Activated T-helper 1 cell treated with anti-CD3 and anti-CD28 coated beads, Interleukin-12 subunit alpha, Interleukin-12 subunit beta, Interleukin-2, Interleukin-4 antibody, amounts not matched to agents 30 ng/mL and 10 ng/mL and 1 ng/mL, durations not matched to agents 14 hours and 24 hours and 36 hours (primary cell): ENCODE measurements at places on chromosomes 12 and 14.

- H3K27ac ChIP-seq = no peak overlapping the region
- peaks cover 14% of the 10 kb centered on the region for H3K27me3 ChIP-seq
- no peaks in the 10 kb centered on the region for H3K4me1 ChIP-seq
- H3K4me3 ChIP-seq = no peak overlapping the region
- no peak for DNase-seq
- no peaks in the 10 kb centered on the region for H3K36me3 ChIP-seq
These were observed 18.0 kb upstream of the RFX4 start for GRCh38 chr12:106564678-106565329.

DNA sequence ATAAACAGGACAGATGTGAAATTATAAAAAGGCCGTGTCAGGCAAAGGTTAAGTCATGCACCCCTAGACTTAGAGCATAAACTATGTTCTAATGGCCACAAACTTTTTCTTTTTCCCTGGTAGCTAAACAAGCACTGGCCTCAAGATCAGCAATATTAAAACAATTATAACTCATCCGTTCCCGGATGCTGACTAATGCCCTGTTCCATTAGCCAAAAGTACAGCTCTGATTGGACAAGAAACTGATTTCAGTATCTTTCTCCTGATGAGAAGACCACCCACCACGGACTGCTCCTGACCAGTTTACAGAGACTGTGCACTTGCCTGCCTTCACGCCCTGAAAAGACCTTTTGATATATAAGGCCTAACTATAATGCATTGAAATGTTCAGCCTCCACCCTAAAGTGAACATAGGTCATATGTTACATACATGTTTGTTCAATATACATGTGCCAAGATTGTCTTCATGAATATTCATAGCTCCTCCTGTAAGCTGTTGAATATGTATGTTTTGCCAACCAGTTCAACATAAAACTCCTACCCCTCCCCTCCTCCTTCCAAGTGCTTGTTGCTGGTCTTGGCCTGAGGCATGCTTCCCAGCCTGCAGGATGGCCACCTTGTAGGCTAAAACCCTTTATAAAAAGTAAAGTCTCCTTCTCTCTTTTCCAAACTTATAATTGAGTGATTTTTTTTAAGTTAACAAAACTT lies 162.0 kb downstream of the IPO8 start:
- H3K4me3 ChIP-seq = no peak overlapping the region
- H3K36me3 ChIP-seq = no peaks in the 10 kb centered on the region
- DNase-seq = no peak
- no peaks in the 10 kb centered on the region for H3K4me1 ChIP-seq
- no peaks in the 10 kb centered on the region for H3K27me3 ChIP-seq
- no peak overlapping the region for H3K27ac ChIP-seq

- DNase-seq = no peak
- H3K27me3 ChIP-seq = no peaks in the 10 kb centered on the region
- no peaks in the 10 kb centered on the region for H3K36me3 ChIP-seq
- no peak overlapping the region for H3K4me3 ChIP-seq
These were observed 388.5 kb upstream of the MIS18BP1 start for GRCh38 chr14:45641541-45641940.

GRCh38 chr14:57244106-57244505 lies 24.6 kb downstream of the EXOC5 start:
- no peaks in the 10 kb centered on the region for H3K27me3 ChIP-seq
- H3K4me1 ChIP-seq = no peaks in the 10 kb centered on the region
- DNase-seq = no peak
- H3K4me3 ChIP-seq = no peak overlapping the region
- H3K27ac ChIP-seq = no peak overlapping the region
- peaks cover 7% of the 10 kb centered on the region for H3K36me3 ChIP-seq

DNA sequence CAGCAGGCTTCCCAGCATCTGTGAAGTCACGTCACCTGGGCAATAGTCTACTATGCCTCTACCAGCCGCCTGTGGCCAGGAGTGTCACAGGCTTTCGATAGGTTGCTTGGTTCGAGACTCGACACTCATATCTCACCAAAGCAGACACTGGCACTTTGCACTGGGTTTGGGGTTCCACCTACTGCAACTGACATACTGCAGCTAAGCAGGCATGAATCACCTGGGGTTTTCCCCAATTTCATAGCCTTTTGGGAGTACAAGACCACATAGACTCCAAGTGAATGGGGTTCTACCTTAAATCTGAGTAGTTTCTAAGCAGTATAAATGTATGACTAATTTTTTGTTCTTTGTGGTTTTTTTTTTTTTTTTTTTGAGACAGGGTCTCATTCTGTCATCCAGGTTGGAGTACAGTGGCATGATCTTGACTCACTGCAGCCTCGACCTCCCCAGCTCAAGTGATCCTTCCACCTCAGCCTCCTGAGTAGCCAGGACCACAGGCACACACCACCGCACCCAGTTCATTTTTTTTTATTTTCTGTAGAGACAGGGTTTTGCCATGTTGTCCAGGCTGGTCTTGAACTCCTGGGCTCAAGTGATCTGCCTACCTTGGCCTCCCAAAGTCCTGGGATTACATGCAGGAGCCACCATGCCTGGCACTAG lies 32.1 kb downstream of the DMAC2L start:
- DNase-seq = peak; percentile 47
- peaks cover 3% of the 10 kb centered on the region for H3K36me3 ChIP-seq
- H3K27me3 ChIP-seq = peaks cover 18% of the 10 kb centered on the region
- peaks cover 32% of the 10 kb centered on the region for H3K4me1 ChIP-seq
- H3K4me3 ChIP-seq = peak overlapping the region; percentile 30

- H3K4me3 ChIP-seq = no peak overlapping the region
- no peak for DNase-seq
- no peaks in the 10 kb centered on the region for H3K27me3 ChIP-seq
- no peaks in the 10 kb centered on the region for H3K4me1 ChIP-seq
These were observed 47.6 kb downstream of the PRICKLE1 start for GRCh38 chr12:42541965-42542364.

DNA sequence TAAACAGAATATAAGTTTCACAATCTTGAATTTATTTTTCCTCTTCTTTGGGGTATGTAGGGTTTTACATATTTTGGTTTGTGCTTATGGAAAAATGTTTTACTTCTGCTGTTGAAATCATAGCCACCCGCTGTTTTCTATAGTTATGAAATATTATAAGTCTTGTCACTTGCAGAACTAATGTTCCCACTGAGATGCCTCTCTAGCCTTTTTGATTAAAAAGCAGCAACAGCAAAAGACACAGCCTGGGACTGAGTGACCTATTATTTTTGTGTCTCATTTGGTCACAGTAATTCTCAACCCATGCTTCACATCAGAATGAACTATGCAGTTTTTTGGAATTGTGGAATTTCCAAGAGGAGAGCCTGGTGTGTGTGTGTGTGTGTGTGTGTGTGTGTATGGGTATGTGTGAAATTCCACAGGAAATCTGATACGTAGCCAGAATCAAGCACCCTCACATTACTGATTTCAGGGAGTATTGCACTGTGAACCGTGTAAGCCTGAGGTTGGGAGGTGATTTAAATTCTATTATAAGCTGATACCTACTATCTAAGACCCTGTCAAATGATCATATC lies 55.7 kb upstream of the FRMD6 start:
- peaks cover 8% of the 10 kb centered on the region for H3K4me1 ChIP-seq
- H3K27me3 ChIP-seq = peaks cover 40% of the 10 kb centered on the region
- no peaks in the 10 kb centered on the region for H3K36me3 ChIP-seq
- no peak overlapping the region for H3K27ac ChIP-seq

DNA sequence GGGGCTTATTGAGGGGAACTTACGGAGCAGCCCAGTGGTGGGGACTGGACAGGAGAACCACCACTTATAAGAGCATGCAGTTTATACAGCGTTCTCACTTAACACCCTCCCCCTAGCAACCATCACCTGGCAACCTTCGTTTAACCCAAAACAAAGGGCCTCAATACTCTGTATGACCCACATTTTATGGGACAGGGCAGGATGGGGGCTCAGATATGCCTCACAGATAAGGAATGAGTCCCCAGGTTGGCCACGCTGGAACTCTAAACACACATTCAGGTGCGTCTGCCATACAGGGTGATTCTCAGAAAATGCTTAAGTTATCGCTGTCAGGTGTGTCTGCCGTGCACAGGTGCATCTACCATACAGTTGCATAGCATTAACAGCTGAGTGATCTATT lies 99.2 kb downstream of the GCH1 start:
- no peak for DNase-seq
- no peak overlapping the region for H3K27ac ChIP-seq
- peaks cover 30% of the 10 kb centered on the region for H3K27me3 ChIP-seq

DNA sequence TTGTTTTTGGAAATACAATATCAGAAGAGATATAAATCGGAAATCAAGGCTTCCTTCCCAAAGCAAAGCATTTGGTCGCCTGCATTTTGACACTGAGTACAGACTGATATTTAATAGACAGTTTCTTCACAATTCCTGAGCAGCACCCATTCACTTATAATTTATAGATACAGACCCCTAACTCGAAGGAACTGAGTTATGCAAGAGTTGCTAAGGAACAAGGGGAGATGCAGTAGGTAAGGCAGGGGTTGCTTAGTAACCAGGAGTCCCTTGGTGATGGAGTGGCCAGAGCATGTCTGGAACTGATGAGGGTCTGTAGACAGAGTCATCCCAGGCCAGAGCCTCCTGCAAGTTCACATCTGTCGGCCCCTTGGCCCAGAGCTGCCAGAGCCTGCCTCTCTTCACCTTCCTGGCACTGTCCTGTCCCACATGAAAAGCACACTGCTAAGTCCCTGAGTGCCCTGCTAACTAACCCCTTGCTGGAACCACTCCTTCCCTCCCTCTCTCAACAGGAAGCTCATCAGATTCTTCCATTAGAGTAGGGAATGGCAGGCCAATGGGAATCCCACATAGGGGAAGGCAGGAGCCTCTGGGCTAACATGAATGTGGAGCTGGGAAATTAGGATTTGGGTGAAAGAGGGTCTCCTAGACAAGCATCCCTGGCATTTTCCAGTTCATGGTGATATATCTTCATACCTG lies 3.6 kb upstream of the DHRS2 start:
- peaks cover 16% of the 10 kb centered on the region for H3K4me1 ChIP-seq
- H3K4me3 ChIP-seq = no peak overlapping the region
- peaks cover 2% of the 10 kb centered on the region for H3K27me3 ChIP-seq
- DNase-seq = no peak

GRCh38 chr14:83611491-83611890 lies 1918.5 kb upstream of the FLRT2 start:
- no peak for DNase-seq
- H3K36me3 ChIP-seq = no peaks in the 10 kb centered on the region
- H3K27me3 ChIP-seq = no peaks in the 10 kb centered on the region
- no peaks in the 10 kb centered on the region for H3K4me1 ChIP-seq
- no peak overlapping the region for H3K27ac ChIP-seq

DNA sequence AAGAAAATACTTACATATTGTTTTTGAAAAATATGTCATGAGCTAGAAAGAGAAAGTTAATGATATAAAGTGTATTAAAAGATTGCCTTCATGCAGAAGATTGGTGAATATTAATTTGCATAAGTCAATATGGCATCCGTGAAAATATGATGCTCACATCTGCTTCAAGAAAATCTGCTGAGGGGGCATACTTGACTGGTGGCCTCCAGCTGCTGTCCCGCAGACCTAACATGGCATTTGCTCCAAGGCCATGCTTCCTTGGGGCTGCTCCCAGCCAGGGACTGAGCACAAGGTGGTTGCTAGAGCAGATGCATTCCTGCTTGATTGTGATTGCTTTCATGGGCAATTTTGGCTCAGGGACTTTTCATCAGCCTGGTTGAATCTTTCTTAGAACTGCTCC lies 133.8 kb downstream of the TTC6 start:
- H3K4me1 ChIP-seq = no peaks in the 10 kb centered on the region
- no peak for DNase-seq

- H3K27ac ChIP-seq = no peak overlapping the region
- no peaks in the 10 kb centered on the region for H3K4me1 ChIP-seq
- H3K36me3 ChIP-seq = no peaks in the 10 kb centered on the region
- no peak for DNase-seq
These were observed 35.5 kb downstream of the STXBP6 start for GRCh38 chr14:25014440-25014839.

DNA sequence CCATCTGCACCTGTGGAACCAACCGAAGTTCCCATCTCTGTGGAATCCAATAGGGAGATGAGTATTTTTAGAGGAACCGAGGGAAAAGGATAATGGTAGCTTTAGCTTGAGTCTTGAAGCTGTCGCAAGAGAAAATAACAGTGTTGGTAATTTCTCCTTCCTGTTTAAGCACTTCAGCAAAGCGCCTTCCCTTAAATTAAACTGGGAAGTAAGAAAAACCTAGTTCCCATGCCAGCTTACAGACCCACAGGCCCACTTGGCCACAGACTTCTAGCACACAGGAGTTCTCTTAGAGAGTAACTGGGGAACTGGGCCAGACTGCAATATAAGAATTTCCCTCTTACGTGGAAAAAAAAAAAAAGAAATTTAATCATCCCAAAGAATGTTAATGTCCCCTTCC lies 223.8 kb downstream of the EFCAB11 start:
- H3K4me3 ChIP-seq = no peak overlapping the region
- DNase-seq = no peak
- H3K4me1 ChIP-seq = peaks cover 8% of the 10 kb centered on the region

DNA sequence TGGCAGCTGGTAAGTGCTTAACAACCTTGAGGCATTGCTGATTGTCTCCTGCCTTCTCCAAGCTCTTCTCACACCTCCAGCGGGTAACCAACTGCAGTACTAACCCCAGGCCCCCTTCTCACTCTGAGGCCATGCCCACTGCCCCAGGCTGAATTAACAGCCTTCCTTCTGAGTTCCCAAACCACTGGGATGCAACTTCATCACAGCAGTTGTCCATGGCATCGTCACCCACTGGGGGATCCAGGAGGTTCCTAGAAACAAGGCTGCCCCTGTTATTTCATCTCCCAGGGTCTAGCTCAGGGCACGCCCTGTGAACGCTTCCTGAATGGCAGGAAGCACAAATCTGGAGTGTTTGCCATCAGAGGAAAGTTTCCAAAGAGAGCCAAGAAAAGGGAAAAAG lies 58.0 kb downstream of the SYNE3 start:
- DNase-seq = no peak
- no peaks in the 10 kb centered on the region for H3K27me3 ChIP-seq
- H3K27ac ChIP-seq = no peak overlapping the region
- H3K4me3 ChIP-seq = no peak overlapping the region

DNA sequence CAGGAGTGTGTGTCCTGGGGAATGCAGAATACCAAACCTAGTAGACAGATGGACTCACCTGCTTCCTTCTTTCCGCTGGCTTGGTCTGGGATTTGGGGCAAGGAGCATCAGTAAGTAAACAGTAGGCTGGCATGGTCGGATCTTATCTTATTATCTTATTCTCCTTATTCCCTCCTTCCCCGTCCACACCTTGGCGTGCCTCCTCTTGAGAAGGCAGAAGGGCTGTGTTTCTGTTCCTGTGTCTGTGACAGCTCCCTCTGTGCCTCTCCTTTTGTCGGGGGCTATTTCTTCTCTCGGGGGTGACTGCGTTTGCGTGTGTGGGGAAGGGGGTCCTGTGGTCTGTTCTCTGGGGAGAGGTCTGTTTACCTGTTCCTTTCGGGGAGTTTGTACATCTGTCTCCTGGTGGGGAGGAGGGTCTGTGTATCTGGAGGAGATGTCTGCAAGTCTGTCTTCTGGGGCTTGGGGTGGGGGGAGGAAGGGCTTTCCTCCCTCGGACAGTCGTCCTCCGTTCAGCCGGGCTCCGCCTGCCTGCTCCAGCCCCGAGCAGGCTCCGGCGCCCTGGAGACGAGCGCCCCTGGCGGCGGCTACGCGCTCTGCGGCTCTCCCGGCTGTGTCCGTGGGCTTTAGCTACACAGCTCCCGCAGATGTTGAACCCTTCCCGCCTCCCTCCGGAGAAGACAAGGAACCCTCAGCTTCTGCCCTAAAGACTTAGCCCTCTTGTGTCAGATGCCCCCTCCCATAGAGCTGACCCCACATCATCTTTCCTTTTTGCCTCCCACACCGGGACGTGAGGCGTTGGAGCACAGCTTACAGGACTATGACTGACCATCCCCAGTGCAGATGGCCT lies 4.4 kb downstream of the KRT86 start:
- H3K27ac ChIP-seq = no peak overlapping the region
- peak overlapping the region; percentile 49 for H3K4me3 ChIP-seq
- peak; percentile 68 for DNase-seq
- H3K4me1 ChIP-seq = peaks cover 23% of the 10 kb centered on the region
